ENCODE measurements at places on chromosomes 6 and 20. TPM values are rescaled to one million over a fixed set of nuclear protein-coding genes. Genes with fewer than 3 reads are reported as not detected.

DNA sequence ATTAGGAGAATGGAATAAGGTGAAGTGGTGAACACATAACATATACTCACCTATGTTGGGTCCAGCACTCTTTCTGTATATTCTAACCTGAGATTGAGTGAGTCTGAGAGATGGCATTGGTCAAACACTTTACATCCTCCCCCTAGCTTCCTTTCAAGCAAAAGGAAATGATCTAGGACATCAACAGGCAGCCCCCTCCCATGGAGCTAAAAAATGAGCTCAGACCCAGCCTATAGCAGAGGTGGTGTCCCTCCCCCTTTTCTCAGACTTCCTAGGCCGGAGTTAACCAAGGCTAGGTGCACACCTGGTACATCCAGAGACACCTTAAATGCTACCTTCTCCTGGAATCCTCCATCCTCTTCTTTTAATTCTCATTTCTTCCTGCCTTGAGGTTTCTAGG is 5.5 kb upstream of the SDC4 start:
- peaks cover 17% of the 10 kb centered on the region for H3K4me1 ChIP-seq
- no peaks in the 10 kb centered on the region for H3K36me3 ChIP-seq
- no peak for DNase-seq
- H3K27ac ChIP-seq: no peak overlapping the region
- H3K4me3 ChIP-seq: no peak overlapping the region

GRCh38 chr6:137076277-137077068 is 31.7 kb upstream of the IL20RA start:
- no peak overlapping the region for H3K27ac ChIP-seq
- no peak overlapping the region for H3K4me3 ChIP-seq
- no peaks in the 10 kb centered on the region for H3K36me3 ChIP-seq
- H3K4me1 ChIP-seq: no peaks in the 10 kb centered on the region
- DNase-seq: peak; percentile 49

The OR2B6 gene
- polyA plus RNA-seq: 15.2 TPM

DNA sequence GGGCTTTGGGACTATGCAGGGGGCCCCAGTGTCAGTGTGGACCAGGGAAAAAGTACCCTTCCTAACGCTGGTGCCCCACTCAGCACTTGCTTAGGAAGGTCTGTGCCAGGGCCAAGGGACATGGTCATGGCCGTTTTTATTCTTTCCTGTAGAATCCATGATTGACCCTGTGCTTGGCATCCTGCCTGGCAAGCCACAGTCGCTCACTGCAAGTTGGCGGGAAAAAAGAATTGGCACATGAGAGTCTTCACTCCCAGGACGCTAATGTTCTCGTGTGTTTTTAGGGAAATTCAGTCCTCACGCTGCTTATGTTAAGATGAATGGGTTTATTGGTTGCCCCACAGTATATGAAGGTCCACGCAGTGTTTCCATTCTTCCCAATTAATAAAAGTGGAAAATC is 253.4 kb downstream of the CDH4 start:
- no peak overlapping the region for H3K4me3 ChIP-seq
- no peaks in the 10 kb centered on the region for H3K36me3 ChIP-seq
- DNase-seq: no peak
- H3K4me1 ChIP-seq: 0 out of 3 replicates have a peak, but pooled peaks cover 4% of the 10 kb centered on the region
- H3K27me3 ChIP-seq: peaks cover 76% of the 10 kb centered on the region

GRCh38 chr6:124203101-124203811 is 399.6 kb downstream of the NKAIN2 start:
- no peaks in the 10 kb centered on the region for H3K36me3 ChIP-seq
- H3K27ac ChIP-seq: no peak overlapping the region
- no peaks in the 10 kb centered on the region for H3K27me3 ChIP-seq

The SNX3 gene
- 197 TPM for polyA plus RNA-seq

DNA sequence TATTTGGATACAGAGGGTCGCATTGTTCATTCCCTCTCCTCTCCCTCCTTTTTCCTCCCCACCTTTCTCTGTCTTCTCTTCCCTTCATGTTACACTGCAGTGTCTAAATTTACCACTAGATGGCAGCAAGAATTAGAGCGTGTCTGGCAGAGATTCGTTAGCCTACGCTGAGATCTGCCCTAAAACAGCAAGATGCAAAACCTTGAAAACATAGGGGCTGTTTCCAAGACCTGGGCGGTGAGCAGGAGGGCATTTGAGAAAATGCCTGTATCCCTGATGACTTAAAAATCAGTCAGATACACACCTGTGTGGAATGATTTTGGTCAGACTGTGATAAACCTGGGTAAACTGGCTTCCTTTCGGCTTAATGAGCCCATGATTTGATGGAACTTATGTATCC is 101.5 kb upstream of the ISM1 start:
- no peak overlapping the region for H3K27ac ChIP-seq
- no peaks in the 10 kb centered on the region for H3K36me3 ChIP-seq
- H3K4me1 ChIP-seq: no peaks in the 10 kb centered on the region
- H3K27me3 ChIP-seq: no peaks in the 10 kb centered on the region
- DNase-seq: peak; percentile 36
- no peak overlapping the region for H3K4me3 ChIP-seq

The NTSR1 gene
- 0.12 TPM for polyA plus RNA-seq

The RNF182 gene
- polyA plus RNA-seq: 12.0 TPM

The MOG gene
- polyA plus RNA-seq: not detected

DNA sequence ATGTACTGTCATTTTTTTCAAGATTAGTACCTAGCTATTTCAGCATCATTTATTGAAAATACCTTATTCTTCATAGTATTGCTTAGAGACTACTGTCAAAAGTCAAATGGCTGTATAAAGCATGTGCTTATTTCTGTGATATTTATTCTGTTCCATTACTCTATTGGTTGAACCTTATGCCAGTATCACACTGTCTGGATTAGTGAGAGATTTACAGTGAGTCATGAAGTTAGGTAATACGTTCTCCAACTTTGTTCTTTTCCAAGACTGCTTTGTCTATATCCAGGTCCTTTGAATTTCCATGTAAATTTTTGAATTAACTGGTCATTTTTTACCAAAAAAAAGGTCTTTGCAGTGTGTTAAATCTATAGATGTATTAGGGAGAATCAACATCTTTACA is 18.6 kb upstream of the RNF217 start:
- H3K27ac ChIP-seq: no peak overlapping the region
- H3K4me3 ChIP-seq: no peak overlapping the region
- DNase-seq: no peak
- no peaks in the 10 kb centered on the region for H3K27me3 ChIP-seq
- no peaks in the 10 kb centered on the region for H3K36me3 ChIP-seq

- no peak for DNase-seq
- H3K27ac ChIP-seq: no peak overlapping the region
- no peaks in the 10 kb centered on the region for H3K4me1 ChIP-seq
These were observed 18.5 kb downstream of the RNF144B start for GRCh38 chr6:18405477-18406293.

GRCh38 chr20:62766716-62767115 is 29.6 kb upstream of the MRGBP start:
- no peaks in the 10 kb centered on the region for H3K27me3 ChIP-seq
- no peak overlapping the region for H3K4me3 ChIP-seq
- no peaks in the 10 kb centered on the region for H3K36me3 ChIP-seq
- no peak overlapping the region for H3K27ac ChIP-seq

- no peaks in the 10 kb centered on the region for H3K36me3 ChIP-seq
- no peak for DNase-seq
- H3K27ac ChIP-seq: no peak overlapping the region
- peaks cover 28% of the 10 kb centered on the region for H3K4me1 ChIP-seq
These were observed 95.0 kb upstream of the MLN start for GRCh38 chr6:33898771-33899170.

DNA sequence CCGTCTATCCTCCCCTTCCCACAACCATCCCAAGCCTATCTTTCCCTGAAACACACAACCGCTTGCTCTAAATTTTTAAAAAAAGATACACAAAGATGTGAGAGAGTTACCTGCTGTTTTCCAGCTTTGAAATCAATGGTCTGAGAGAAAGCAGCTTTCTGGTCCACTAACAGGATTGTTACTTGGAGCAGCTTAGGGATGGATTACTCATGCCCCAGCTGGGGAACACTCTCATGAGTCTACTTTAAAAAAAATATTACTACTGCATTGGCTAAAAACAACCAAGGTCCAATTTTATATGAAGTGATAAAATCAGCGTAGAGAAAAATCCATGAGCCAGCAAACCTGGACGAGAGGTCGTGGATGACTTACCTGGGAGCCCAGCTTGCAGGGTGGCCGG is 29.6 kb upstream of the FOXC1 start:
- no peaks in the 10 kb centered on the region for H3K4me1 ChIP-seq
- peaks cover 73% of the 10 kb centered on the region for H3K27me3 ChIP-seq
- no peak overlapping the region for H3K27ac ChIP-seq
- no peak overlapping the region for H3K4me3 ChIP-seq

DNA sequence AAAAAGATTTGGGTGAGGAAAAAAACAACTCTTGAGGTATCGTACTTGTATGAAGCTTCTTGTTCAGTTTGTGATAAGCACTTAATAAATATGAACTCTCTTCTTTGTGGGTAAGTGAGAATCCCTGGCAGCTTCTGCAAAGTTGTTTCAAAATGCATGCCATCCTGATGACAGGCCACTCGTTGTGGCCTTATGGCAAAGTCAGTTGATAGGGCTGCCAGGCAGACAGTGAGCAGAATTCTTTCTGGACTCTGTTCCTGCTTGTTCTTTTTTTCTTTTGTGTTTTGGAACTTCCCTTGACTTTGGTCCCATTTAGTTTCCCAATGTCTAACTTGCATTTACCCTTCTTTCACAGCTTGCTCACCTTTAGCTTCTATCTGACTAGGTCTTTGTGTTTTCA is 983.5 kb upstream of the FLRT3 start:
- H3K27me3 ChIP-seq: no peaks in the 10 kb centered on the region
- H3K27ac ChIP-seq: no peak overlapping the region
- no peaks in the 10 kb centered on the region for H3K4me1 ChIP-seq
- H3K4me3 ChIP-seq: no peak overlapping the region
- DNase-seq: no peak

The DUSP15 gene
- polyA plus RNA-seq: 0.66 TPM

The NHLRC1 gene
- polyA plus RNA-seq: not detected

The GNMT gene
- polyA plus RNA-seq: not detected

DNA sequence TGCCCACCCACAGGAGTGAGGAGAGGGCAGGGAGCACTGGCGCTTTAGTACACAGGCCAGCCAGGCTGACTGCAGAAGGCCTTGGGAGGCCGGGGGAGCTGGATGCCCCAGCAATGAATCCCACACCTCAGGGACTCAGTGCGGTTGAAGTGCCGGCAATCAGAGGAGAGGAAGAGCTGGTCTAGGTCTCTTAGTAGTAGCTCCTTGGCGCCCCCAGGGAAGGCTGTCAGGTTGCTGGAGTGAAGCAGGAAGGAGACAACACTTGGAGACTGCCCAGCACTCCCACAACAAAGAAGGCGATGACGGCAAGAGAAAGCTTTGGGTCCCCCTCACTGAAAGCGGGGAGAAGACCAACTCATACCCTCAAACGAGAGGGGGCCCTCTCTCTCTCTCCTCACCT is 8.3 kb upstream of the TNXB start:
- H3K27me3 ChIP-seq: no peaks in the 10 kb centered on the region
- no peak for DNase-seq
- H3K27ac ChIP-seq: no peak overlapping the region
- peaks cover 60% of the 10 kb centered on the region for H3K36me3 ChIP-seq

- DNase-seq: no peak
- H3K36me3 ChIP-seq: no peaks in the 10 kb centered on the region
- no peaks in the 10 kb centered on the region for H3K27me3 ChIP-seq
These were observed 62.9 kb downstream of the SUN5 start for GRCh38 chr20:32941155-32941885.

DNA sequence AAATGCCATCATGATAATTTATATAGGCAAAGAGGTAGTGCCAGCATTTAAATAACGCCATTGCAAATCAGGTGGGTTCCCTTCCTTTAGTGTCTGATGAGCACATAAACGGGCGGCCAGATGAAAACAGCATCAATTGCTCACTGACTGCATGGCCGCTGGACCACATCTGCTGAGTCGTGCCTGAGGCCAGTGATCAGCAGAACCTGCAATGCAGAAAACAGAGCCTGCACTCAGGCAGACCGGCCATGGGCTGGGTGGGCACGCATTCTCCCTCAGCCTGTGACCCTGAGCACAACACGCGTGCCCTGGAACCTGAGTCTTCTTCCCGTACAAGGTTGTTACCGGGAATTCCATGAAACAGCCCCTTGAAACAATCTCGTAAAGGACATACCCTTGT is 144.0 kb upstream of the THBS2 start:
- no peak overlapping the region for H3K27ac ChIP-seq
- DNase-seq: no peak
- no peaks in the 10 kb centered on the region for H3K4me1 ChIP-seq
- no peak overlapping the region for H3K4me3 ChIP-seq

The HTR1E gene
- polyA plus RNA-seq: not detected

DNA sequence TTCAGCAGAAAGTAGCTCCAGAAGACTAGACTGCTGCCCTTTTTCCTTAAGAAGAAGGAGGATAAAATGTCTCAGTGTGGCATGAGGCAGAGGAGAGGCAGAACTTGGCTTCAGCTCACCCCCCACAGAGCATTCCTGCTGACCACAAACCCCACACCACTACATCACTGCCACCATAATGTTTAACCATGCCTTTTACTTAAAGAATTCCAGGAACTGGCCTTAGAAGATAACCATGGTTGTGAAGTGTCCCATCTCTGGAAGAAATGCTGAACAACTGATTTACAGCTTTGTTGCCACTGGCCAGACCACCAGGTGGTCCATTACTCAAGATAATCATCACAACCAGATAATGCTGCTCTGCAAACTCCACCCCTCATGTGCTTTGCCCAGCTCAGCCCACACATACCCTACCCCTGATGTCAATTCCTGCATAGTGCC is 154.1 kb downstream of the CD24 start:
- H3K36me3 ChIP-seq: no peaks in the 10 kb centered on the region
- H3K27ac ChIP-seq: no peak overlapping the region
- H3K4me1 ChIP-seq: peaks cover 15% of the 10 kb centered on the region

The DSTN gene
- 47.9 TPM for polyA plus RNA-seq

DNA sequence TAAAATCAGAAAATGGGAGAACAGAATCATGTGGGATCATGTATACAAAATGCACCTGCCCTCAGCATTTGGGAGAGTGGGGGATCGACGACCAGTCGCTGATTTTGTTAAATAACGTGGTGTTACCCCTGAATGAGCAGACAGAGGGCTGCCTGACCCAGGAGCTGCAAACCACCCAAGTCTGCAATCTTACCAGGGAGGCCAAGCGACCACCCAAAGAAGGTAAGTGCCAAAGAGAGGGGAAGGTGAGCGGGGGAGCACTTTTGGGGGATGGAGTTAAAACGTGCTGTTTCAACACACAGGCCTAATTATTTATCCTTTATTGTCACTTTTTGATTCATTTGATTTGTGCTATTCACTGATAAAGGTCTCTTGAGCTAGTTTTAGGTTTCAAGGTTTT is 4.1 kb downstream of the ADGRB3 start:
- peak overlapping the region; percentile 61 for H3K27ac ChIP-seq
- peaks cover 23% of the 10 kb centered on the region for H3K4me1 ChIP-seq
- H3K36me3 ChIP-seq: peaks cover 6% of the 10 kb centered on the region

The HCK gene
- not detected for polyA plus RNA-seq

DNA sequence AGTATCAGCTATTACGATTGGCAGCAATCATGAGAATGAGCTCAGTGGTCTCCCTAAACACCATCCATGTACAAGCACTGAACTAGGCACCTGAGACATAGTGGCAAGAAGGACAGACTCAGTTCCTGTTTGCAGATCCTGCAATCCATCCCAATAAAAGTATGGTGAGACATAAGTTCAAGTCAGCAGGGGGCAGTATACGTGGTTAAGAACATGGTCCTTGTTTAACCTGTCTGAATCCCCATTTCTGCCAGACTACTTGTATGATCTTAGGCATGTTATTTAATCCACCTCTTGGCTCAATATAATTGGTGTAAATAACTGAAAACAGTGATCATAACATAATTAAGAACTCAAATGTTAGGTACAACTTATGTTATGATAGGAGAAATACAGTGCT is 33.2 kb upstream of the PNISR start:
- H3K27ac ChIP-seq: no peak overlapping the region
- H3K36me3 ChIP-seq: peaks cover 25% of the 10 kb centered on the region
- H3K27me3 ChIP-seq: no peaks in the 10 kb centered on the region
- H3K4me1 ChIP-seq: no peaks in the 10 kb centered on the region
